ENCODE measurements at places on chromosomes 3 and 15.

- DNase-seq: no peak
Measured at GRCh38 chr15:99343881-99344551, 92.7 kb downstream of the LRRC28 start.

- no peak for DNase-seq
Measured at GRCh38 chr15:82554351-82554750, 14.1 kb upstream of the RPS17 start.

DNA sequence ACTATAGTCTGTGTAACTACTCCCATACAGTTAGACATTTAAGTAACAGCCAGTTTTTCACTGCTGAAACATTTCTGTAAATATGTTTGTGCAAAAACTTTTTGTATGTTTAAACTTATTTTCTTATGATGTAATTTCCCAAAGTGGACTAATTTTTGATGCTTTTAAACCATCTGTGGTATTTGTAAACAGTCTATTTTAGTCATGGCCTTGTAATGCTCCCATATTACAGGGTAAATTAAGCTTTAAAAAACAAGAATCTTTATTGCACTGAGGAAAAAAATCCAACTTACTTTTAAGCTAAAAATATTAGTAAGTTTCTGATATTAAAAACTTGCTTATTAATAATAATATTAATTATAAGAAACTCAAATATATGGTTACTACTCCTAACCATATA is 13.5 kb downstream of the CCDC14 start:
- no peak for DNase-seq

- DNase-seq: no peak
Measured at GRCh38 chr3:43180027-43180426, 74.1 kb upstream of the POMGNT2 start.

DNA sequence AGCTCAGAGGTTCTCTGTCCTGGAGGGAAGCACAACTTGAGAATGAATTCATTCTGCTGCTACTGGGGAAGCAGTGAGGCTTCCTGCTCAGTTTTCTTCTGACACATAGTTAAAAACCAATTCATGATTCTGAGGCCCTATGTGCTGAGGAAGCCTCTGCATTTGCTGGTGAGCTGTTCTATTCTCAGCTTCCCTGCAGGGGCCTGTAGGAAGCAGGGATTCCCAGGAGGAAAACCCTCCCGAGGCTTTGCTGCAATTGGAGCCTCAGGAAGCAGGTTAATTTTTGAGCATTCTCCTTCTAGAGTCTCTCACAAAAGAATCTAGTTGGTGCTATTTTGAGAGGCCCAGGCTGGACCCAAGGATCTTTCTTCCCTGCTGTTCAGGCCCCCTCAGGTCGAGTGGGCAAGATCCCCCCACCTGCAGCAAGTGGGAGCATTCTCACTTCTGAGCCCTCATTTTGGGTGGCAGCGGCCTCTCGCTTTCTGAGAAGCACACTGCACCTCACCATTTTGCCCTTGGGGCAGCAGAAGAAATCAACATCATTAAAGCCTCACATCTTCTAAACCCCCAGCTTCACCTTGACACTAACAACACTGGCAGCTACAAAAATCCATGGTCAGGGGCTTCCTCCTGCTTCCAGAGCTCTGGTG is 197.5 kb upstream of the TSC22D2 start:
- no peak for DNase-seq

- DNase-seq: no peak
Measured at GRCh38 chr15:51185213-51186159, 90.8 kb upstream of the TNFAIP8L3 start.

- DNase-seq: no peak
Measured at GRCh38 chr3:150421799-150422548, 13.9 kb downstream of the TSC22D2 start.

DNA sequence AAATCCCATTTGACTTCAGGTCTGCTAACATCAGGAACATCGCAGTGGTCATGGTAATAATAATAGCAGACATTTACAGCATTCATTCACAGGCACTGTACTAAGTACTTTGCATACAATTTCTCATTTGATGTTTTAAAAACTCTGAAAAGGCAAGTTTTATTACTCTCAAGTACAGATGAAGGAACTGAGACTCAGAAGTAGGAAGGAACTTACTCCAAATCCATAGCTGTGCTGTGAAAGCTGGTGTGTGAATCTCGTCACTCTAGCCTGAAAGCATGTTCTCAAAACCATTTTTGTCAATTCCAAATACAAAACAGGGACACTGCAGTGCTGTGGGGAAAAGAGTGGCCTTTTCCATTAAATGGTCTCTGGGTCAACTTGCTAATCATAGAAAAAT is 179.9 kb downstream of the FAM43A start:
- no peak for DNase-seq

GRCh38 chr15:73782344-73782959 is 29.3 kb upstream of the INSYN1 start:
- DNase-seq: no peak

DNA sequence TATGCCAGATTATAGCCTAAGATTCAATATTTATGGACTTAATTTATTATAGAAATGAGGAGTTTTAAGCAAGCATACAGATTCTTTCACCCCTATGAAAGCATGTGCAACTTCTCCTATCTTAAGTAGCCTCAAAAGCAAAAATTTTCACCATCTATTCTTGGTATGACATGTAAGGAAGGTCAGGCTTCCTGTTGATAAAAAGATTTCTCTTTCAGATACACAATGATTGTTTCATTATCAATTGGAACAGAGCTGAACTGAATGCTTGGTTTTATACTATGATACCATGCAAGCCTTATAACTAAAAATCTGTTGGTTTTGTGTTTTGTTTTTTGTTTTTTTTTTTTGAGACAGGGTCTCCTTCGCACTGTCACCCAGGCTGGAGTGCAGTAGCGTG is 3.9 kb downstream of the GRK7 start:
- DNase-seq: no peak

DNA sequence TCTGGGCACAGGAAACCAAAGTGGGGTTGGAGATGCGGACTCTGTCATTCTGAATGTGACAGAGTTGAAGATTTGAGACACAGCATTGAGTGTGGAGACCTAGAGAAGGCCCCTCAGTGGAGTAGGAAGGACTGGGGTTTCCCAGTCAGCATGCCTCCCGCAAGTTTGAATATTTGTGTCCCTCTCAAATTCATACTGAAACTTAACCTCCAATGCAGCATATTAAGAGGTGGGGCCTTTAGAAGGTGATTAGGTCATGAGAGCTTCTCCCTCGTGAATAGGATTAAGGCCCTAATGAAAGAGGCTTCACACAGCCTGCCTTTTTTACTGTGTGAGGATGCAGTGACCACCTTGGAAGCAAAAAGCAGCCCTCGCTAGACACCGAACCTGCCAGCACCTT is 8.0 kb downstream of the HDDC3 start:
- DNase-seq: no peak

DNA sequence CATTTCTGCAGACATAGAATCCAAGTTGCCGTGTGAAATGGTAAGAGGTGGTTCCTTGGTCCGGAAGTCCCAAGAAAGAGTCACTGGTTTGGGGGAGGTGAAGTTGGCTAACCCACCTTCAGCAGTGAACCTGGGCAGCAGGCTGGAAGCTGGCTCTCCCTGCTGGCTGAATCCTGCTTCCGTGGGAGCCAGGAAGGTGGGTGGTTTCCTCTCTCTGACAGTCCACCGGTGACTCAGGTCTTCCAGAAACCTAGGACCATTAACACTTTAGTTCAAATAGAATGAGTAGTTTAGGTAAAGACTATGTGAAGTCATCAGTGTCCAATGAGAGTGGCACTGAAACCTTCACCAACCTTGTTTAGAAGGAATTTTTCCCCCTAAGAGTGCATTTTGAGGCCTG is 87.4 kb upstream of the CACNA2D3 start:
- no peak for DNase-seq

- no peak for DNase-seq
Measured at GRCh38 chr15:68583936-68584755, 5.4 kb downstream of the CORO2B start.

DNA sequence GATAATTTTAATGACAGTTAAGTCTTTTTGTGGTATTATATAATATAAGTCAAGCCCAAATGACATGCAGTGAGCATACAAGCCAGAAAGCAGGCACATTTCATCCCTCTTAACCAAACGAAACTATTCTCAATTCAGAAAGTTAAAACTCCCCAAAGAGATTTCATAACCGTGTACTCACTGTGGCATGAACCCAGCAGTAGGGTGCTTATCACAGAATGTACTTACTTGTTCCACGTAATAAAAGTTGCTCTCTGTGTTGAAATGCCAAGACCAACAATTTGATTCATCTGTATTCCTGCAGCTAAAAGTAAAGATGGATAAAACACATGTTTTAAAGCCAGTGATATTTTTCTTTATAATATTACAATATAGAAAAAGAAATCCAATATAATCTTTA is 12.1 kb downstream of the GK5 start:
- no peak for DNase-seq

DNA sequence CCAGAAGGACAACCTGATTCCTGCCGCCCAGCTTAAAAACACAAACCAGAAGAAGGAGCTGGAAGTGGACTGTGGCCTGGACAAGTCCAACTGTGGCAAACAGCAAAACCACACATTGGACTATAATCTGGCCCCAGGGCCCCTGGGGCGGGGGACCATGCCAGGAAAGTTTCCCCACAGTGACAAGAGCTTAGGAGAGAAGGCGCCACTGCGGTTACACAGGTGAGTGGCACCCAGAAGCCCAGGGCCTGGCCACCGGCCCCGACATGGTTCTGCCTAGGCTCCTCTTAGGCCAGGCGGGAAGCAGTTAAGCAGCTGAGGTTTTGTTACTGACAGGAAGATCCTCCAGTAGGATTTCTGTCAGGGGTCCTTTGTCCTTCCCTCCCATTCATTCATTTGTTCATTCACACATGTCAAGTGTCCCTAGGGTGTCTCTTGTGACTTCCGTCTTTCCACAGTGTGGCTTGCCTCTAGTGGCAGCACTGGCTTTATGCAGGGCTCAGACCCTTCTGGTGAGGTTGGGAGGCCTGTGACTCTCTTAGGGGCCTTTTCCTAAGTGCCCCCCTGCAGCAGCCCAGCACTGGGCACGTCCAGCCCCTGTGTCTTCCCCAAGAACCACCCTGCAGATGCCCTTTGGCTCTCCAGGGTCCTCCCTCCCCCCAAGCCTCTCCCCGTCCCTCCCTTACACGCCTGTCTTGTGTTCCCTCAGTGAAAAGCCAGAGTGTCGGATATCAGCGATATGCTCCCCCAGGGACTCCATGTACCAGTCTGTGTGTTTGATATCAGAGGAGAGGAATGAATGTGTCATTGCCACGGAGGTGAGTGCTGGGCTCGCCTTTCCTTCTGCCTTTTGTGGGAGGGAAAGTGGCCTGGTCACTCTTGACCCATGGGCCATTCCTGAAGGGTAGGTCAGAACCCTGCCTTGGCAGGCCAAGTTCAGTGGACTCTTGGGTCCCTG is 7.8 kb downstream of the DLL4 start:
- no peak for DNase-seq

- DNase-seq: no peak
Measured at GRCh38 chr3:156793400-156793799, 32.8 kb upstream of the LEKR1 start.

DNA sequence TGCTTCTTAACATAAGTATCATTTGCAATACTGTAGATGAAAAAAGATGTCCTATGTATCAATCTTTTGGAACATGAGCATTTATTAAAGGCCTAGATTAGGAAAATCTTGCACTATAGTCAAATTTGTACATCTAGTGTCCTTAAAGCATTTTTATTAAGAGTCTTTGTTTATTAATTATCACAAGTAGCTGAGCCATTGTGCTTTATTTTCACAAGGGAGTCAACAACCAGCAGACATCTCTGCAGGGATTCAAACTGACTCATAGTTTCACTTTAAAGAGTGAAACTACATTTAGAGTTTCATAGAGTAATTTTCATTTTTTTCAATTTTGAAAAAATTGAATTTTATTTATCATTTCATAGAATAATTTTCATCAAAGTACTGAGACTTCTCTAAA is 94.5 kb upstream of the EIF1B start:
- no peak for DNase-seq
